ENCODE measurements at places on chromosomes 12 and 14.

DNA sequence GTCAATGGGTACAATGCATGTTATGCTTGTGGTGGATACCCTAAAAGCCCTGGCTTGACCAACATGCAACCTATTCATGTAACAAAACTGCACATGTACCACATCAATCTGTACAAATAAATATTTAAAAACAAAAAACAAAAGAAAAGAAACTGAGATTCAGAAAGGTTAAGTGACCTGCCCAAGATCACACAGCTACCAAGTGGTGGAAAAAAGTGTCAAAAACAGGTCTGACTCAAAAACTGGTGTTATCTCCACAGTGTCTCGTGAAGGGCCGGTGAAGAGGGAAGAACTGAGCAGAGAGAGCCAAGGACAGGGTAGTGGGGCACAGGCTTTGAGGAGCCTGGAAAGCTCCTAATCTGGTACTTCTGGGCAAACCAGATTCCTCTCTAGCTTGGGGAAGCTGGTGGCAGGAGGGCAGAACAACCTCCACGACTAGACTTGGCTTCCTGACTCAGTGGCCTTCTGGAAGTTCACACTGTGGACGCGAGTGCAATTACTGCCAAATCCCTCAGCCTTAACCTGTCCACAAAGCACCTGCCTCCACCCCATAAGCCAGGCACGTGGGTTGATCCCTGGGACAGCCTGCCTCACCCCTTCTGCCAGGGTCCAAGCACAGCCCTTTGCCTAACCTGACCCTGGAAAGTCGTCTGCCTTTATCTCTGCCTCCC is 15.6 kb downstream of the ZBTB39 start:
- DNase-seq = no peak

GRCh38 chr14:61179796-61180398 is 101.2 kb downstream of the TMEM30B start:
- peak; percentile 19 for DNase-seq

- peak; percentile 85 for DNase-seq
Observed at GRCh38 chr12:56931474-56931978, 2.7 kb downstream of the SDR9C7 start.

GRCh38 chr12:25816637-25817036 is 141.8 kb upstream of the RASSF8 start:
- no peak for DNase-seq

- no peak for DNase-seq
Observed at GRCh38 chr12:107309020-107309419, 215.7 kb upstream of the CRY1 start.

DNA sequence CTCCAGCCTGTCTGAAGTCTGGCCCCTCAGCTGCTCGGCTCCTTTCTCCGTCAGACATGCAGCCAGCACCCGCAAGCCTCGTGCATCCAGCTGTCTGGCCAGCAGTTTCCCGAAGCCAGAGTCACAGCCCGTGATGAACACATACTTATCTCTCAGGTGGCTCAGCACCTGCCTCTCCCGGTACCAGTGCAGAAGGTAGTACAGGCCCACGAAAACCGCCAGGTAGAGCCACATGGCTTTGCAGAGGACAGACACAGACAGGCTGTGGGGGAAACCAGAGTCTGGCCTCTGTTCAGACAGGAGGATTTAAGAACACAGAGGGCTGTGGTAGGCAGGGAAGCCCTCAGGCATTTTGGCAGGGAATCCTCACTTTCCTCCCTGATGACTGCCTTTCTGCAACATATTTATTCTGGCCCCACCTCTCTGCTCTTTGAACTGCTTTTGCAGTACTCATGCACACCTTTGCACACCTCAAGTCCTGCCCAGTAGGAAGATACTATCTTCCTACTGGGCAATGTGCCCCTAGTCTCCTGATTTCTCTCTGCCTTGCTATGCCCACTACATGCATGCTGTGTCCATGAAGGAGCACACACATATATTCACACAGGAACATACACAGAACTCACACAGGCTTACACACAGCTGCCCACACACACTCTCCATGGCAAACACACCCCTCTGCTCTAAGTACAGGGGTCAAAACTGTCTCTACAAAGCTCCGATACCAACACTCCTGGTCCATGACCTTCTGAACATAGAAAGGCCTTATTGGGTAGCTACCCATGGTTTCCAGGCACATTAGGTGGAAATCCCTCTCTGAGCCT is at the start of gene RDH16:
Gene RDH16 (minus strand): TSS at position 380 of the 824 bp plus-strand sequence. CDS start 146 bp downstream, at position 234.
- DNase-seq = no peak

- no peak for DNase-seq
Observed at GRCh38 chr12:1806301-1807086, 13.9 kb upstream of the LRTM2 start.

- peak; percentile 20 for DNase-seq
Observed at GRCh38 chr14:72547999-72548398, 345.9 kb downstream of the DPF3 start.

- DNase-seq = no peak
Observed at GRCh38 chr12:96303653-96304052, 96.6 kb downstream of the CDK17 start.

- no peak for DNase-seq
Observed at GRCh38 chr14:49019467-49020115, 566.6 kb downstream of the RPS29 start.

- DNase-seq = no peak
Observed at GRCh38 chr12:91055976-91056375, 1.8 kb downstream of the KERA start.
